ENCODE measurements at places on chromosomes 7 and 10. TPM values are rescaled to one million over a fixed set of nuclear protein-coding genes. Genes with fewer than 3 reads are reported as not detected.

Gene THSD7A
- not detected for polyA plus RNA-seq

Gene GDF2
- not detected for polyA plus RNA-seq

Gene LARP4B
- 34.6 TPM for polyA plus RNA-seq

Gene ANKRD2
- 0.18 TPM for polyA plus RNA-seq

Gene SFMBT2
- 0.71 TPM for polyA plus RNA-seq

Gene CLEC2L
- polyA plus RNA-seq, result not detected

Gene PSMC2
- 215 TPM for polyA plus RNA-seq

Gene DCLRE1A
- 4.8 TPM for polyA plus RNA-seq

Gene GNAI1
- polyA plus RNA-seq, result 41.7 TPM

Gene ATP5MK
- polyA plus RNA-seq, result 745 TPM

Gene OR2A12
- polyA plus RNA-seq, result not detected

- no peaks in the 10 kb centered on the region for H3K36me3 ChIP-seq
- no peaks in the 10 kb centered on the region for H3K27me3 ChIP-seq
- H3K4me3 ChIP-seq, result no peak overlapping the region
- H3K4me1 ChIP-seq, result peaks cover 9% of the 10 kb centered on the region
- DNase-seq, result no peak
- no peak overlapping the region for H3K27ac ChIP-seq
Observed at GRCh38 chr7:13035233-13035632, 347.8 kb downstream of the ARL4A start.

DNA sequence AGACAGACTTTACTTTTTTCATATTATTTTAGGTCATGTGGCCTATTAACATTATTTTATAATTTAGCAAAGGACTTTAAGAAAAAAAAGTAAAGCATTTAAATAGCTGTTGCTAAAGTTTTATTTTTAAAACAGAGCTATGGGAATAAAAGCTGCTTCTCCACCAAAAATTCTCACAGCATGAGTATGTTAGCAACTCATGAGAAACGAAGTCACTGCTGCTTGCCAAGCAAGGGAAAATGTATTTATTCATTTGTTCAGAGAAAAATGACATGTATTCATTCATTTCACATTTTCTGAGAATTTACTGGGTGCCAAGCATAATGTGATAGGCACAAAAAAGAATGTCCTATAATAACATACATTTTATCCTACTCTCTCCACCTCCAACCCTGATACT is 5.1 kb downstream of the LRRC72 start:
- no peaks in the 10 kb centered on the region for H3K27me3 ChIP-seq
- H3K27ac ChIP-seq, result no peak overlapping the region
- DNase-seq, result no peak
- H3K4me1 ChIP-seq, result no peaks in the 10 kb centered on the region
- no peak overlapping the region for H3K4me3 ChIP-seq
- H3K36me3 ChIP-seq, result no peaks in the 10 kb centered on the region

DNA sequence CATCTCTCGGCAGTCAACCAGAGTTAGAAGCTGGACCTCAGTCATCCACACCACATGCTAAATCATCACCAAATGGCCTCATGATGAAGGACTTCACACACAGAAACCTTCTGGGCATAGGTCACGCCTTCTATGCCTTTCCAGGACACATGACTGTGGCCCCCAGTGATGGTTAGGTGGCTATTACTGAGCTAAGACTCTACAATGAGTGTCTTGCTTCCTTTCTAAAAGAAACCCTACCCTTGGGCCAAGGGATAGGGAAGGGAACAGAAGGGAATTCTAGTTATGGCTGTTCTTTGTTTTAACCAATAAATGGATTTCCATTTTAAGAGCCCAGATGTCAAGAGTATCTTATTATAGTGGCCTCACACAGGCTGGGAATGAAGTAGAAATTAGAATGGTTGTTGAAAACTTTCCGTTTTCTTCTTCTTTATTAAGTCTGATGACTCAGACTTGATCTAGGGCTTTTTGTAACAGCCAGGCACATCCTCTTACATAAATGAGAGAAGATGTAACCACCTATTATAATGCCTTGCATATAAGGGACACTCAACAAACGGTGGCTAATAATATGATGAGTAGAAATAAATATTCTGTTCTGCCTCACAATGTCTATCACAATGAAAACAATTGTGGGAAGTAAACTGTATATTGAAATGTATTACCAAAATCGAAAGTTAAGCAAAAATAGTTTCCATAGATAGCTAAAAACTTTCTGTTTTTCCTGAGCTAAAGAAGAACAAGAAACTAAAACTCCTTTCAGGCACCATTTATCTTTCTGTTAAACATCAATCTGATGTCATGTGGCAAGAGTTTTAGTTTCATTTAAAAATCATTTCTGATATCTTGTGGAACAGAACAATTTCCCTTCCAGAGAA is 62.5 kb upstream of the TOMM7 start:
- peaks cover 4% of the 10 kb centered on the region for H3K36me3 ChIP-seq
- no peak for DNase-seq
- peaks cover 6% of the 10 kb centered on the region for H3K4me1 ChIP-seq

- peaks cover 100% of the 10 kb centered on the region for H3K27me3 ChIP-seq
- peaks cover 16% of the 10 kb centered on the region for H3K4me1 ChIP-seq
- no peaks in the 10 kb centered on the region for H3K36me3 ChIP-seq
- no peak for DNase-seq
Observed at GRCh38 chr7:27245798-27246691, 3.4 kb downstream of the EVX1 start.

- DNase-seq, result no peak
- H3K4me1 ChIP-seq, result no peaks in the 10 kb centered on the region
- no peak overlapping the region for H3K4me3 ChIP-seq
Observed at GRCh38 chr10:107340326-107340725, 175.8 kb upstream of the SORCS1 start.

- H3K4me1 ChIP-seq, result peaks cover 12% of the 10 kb centered on the region
- H3K27ac ChIP-seq, result no peak overlapping the region
- no peaks in the 10 kb centered on the region for H3K27me3 ChIP-seq
- H3K36me3 ChIP-seq, result no peaks in the 10 kb centered on the region
Observed at GRCh38 chr7:140637400-140637799, 3.2 kb downstream of the DENND2A start.

GRCh38 chr7:45689011-45689796 is 115.0 kb downstream of the ADCY1 start:
- peak; percentile 5 for DNase-seq
- peaks cover 11% of the 10 kb centered on the region for H3K4me1 ChIP-seq
- no peak overlapping the region for H3K4me3 ChIP-seq
- no peaks in the 10 kb centered on the region for H3K36me3 ChIP-seq

DNA sequence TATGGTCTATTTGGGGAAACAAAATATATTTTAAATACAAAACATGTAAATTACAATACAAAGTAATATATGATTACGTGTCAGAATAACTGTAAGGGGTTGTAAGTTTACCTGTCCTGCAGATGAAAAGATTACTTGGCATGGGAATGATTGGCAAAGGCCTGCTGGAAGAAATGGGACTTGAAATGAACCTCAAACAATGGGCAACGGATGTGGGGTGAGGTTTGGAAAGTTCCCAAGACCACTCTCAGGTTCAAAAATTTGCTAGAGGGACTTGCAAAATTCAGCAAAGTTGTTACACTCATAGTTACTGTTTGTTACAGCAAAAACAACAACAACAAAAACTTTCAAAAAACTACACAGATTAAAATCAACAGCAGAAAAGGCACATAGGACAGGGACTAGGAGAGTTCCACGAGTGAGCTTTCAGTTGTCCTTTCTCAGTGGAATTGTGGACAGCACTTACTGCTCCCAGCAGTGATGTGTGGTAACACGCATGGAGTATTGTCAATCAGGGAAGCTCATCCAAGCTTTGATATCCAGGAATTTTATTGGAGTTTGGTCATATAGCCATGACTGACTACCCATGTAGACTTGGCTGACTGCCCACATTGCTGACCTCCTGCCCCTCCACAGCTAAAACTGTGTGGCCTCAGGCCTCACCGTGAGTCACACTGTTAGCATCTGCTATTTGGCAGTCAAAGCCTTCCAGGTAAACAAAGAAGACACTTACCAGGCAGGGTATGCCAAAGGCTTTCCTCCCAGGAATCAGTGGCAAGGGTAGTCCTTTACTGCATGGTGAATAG is 43.8 kb downstream of the EXOC6 start:
- H3K4me1 ChIP-seq, result peaks cover 23% of the 10 kb centered on the region
- no peak overlapping the region for H3K27ac ChIP-seq
- peak; percentile 83 for DNase-seq
- no peaks in the 10 kb centered on the region for H3K36me3 ChIP-seq
- no peaks in the 10 kb centered on the region for H3K27me3 ChIP-seq

DNA sequence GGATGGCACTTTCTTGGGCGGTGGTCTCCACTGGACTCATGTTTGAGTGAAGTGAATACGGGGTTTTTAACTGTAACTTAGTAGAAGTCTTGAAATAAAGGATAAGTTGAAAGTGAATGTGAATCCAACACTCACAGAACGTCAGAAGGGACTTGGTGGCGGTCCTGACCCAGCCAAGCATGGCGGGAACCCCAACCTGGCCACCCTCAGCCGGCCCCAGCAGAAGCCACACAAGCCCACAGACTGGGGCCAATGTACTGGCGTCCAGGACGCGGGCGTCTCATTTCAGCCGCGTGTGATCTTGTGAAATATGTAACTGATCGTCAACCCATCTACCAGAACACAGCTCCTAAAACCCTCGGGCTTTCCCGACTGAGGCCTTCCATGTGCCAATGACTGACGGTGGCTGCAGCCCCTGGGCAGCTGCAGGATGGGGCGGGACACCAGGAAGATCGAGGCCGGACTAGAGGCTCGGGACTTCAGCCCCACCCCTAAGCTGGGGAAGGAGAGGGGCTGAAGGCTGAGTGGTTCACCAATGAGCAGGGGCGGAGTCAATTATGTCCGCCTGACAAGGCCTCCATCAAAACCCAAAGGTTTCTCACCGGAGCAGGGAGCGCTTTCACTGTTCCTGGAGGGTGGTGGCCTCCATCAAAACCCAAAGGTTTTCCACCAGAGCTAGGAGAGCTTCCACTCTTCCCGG is 161.5 kb downstream of the MAD1L1 start:
- no peak for DNase-seq
- no peaks in the 10 kb centered on the region for H3K27me3 ChIP-seq
- H3K27ac ChIP-seq, result no peak overlapping the region
- H3K4me1 ChIP-seq, result no peaks in the 10 kb centered on the region

GRCh38 chr10:112361951-112362751 is 11.8 kb upstream of the ACSL5 start:
- H3K27me3 ChIP-seq, result no peaks in the 10 kb centered on the region
- no peaks in the 10 kb centered on the region for H3K36me3 ChIP-seq
- no peak overlapping the region for H3K27ac ChIP-seq
- DNase-seq, result no peak
- no peak overlapping the region for H3K4me3 ChIP-seq

DNA sequence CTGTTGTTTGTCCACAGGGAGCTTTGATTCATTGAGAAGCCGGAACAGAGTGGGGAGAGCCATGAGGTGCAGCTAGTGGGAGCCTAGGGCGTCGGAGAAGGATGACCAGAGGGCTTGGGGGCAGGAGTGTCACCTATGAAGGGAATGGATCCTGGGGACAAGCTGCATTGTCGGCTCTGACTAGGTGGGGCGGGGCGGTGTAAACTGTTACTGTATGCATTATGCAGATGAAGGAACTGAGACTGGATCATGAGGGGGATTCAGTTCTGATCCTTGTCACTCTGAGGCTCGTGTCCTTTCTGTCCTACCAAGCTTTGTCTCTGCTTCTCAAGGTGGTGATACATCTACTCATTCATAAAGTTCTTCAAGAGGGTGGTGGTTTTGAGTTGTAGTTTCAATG is 39.9 kb upstream of the MMD2 start:
- no peaks in the 10 kb centered on the region for H3K27me3 ChIP-seq
- H3K36me3 ChIP-seq, result peaks cover 9% of the 10 kb centered on the region
- H3K27ac ChIP-seq, result no peak overlapping the region
- peaks cover 5% of the 10 kb centered on the region for H3K4me1 ChIP-seq
- no peak for DNase-seq

- no peak for DNase-seq
- H3K36me3 ChIP-seq, result no peaks in the 10 kb centered on the region
- peaks cover 30% of the 10 kb centered on the region for H3K27me3 ChIP-seq
- H3K27ac ChIP-seq, result no peak overlapping the region
- H3K4me1 ChIP-seq, result no peaks in the 10 kb centered on the region
- H3K4me3 ChIP-seq, result no peak overlapping the region
Observed at GRCh38 chr7:132090444-132090843, 485.8 kb downstream of the PLXNA4 start.

GRCh38 chr10:26621889-26622711 is 75.4 kb upstream of the PDSS1 start:
- peaks cover 9% of the 10 kb centered on the region for H3K4me1 ChIP-seq
- no peaks in the 10 kb centered on the region for H3K27me3 ChIP-seq
- no peaks in the 10 kb centered on the region for H3K36me3 ChIP-seq
- DNase-seq, result no peak

- H3K36me3 ChIP-seq, result no peaks in the 10 kb centered on the region
- H3K27ac ChIP-seq, result no peak overlapping the region
- H3K4me3 ChIP-seq, result no peak overlapping the region
Observed at GRCh38 chr7:8295638-8296361, 33.8 kb upstream of the ICA1 start.

DNA sequence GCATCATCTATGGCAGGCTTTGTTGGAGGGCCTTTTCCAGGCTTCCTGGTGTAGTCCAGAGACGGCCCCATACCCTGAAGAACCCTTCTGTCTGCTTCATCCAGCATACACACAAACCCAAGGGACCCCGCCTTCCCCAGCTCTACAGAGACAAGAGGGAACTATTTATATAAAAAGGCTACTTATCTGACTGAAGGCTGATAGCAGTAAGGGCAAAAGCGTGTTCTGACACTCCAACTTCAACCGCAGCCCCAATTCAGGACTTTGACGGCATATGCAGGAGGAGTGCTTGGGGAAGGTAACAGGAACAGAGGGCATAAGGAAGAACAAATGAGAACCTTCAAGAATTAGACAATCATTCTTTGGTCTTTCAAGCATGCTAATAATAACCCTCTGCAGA is 21.0 kb downstream of the GNA12 start:
- no peaks in the 10 kb centered on the region for H3K27me3 ChIP-seq
- H3K4me3 ChIP-seq, result no peak overlapping the region
- no peak for DNase-seq
- peaks cover 46% of the 10 kb centered on the region for H3K4me1 ChIP-seq

DNA sequence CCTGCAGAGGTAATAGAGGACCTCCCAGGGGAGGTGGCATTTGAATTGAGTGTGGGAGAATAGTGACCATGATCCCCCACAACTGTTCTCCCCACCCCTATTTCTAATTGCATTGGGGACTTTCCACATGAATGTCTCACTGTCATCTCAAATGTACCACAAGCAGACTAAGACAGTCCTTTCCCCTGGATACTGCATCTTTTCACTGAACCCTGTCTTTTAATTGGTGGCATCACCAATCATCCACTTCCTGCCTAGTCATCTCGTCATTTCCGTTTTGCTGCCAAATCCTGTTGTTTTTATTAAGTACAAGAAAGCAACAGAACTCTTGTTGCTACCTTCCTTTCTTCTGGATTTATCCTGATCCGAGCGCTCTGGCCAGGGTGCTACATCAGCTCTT is 120.3 kb downstream of the NRP1 start:
- no peak for DNase-seq
- no peak overlapping the region for H3K4me3 ChIP-seq
- peaks cover 27% of the 10 kb centered on the region for H3K36me3 ChIP-seq
- no peaks in the 10 kb centered on the region for H3K27me3 ChIP-seq
- no peak overlapping the region for H3K27ac ChIP-seq
- H3K4me1 ChIP-seq, result peaks cover 25% of the 10 kb centered on the region

- H3K4me1 ChIP-seq, result no peaks in the 10 kb centered on the region
- no peak overlapping the region for H3K4me3 ChIP-seq
- H3K27me3 ChIP-seq, result peaks cover 5% of the 10 kb centered on the region
Observed at GRCh38 chr10:29319205-29319781, 30.4 kb downstream of the LYZL1 start.

GRCh38 chr7:138137423-138138171 is 61.3 kb downstream of the AKR1D1 start:
- no peak overlapping the region for H3K4me3 ChIP-seq
- no peaks in the 10 kb centered on the region for H3K4me1 ChIP-seq
- H3K27ac ChIP-seq, result no peak overlapping the region
- no peaks in the 10 kb centered on the region for H3K36me3 ChIP-seq
- H3K27me3 ChIP-seq, result no peaks in the 10 kb centered on the region
